SJCRH30 (cell line): ENCODE measurements at places on chromosomes 6 and 20. TPM values are rescaled to one million over a fixed set of nuclear protein-coding genes. Genes with fewer than 3 reads are reported as not detected.

DNA sequence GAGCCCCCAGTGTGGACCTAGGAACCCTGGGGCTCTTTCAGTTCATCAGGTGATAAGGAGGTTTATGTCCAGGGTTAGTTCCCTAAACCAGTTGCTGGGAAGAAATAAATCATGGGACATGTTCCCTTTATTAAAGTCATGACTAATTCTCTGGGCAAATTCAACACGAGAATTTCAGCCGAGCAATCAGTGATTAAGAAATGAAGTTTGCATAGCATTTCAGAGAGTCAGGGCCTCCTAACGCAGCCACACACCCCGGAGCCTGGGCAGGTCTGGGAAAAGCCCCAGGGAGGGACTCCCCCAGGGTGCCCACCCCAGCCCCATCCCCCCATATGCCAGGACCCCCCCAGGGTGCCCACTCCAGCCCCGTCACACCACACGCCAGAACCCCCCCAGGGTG, 20.1 kb downstream of the SLCO4A1 start:
- no peak for DNase-seq

Gene SIRPD
- total RNA-seq = not detected in 2 replicates

Gene LSM14B
- 146 TPM in 2 replicates for total RNA-seq

GRCh38 chr6:159941286-159942113, 27.4 kb upstream of the IGF2R start:
- DNase-seq = no peak

DNA sequence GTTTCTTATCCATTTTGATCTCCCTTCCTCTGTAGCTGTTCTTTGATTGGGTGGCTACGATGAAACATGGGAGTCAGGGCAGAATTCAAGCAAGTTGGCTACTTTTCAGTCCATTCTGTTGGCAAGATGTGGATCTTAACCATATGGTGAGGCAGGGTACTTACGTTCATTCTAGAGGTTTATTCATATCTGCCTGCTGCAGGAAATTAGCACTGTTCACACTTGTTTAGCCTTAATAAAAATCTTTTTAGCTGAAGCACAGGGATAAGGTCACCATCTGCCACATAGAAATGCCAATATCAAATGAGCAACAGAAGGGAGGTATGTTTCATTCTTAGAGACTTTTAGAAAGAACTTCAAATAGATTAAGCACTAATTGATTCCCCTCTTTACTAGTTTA, 83.9 kb downstream of the GRIK2 start:
- no peak for DNase-seq

GRCh38 chr6:143408787-143409162, 41.7 kb downstream of the ADAT2 start:
- DNase-seq = no peak

DNA sequence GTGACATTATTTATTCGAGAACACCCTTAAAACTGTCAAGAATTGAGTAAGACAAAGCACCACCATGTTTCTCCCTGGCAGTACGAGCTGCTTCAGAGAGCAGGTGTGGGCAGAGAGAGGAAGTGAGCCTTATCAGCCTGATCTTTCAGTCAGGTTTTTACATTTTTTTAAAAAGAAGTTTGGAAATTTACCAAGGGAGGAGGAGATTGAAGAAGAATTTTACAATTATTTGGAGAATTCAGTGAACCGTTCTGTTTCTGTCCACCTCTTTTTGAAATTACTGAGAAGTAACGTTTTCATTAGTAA, 75.5 kb downstream of the ZDHHC14 start:
- DNase-seq = no peak

Gene FAM83C
- 0.10 TPM in 1 of 2 replicates, not detected in the other for total RNA-seq

DNA sequence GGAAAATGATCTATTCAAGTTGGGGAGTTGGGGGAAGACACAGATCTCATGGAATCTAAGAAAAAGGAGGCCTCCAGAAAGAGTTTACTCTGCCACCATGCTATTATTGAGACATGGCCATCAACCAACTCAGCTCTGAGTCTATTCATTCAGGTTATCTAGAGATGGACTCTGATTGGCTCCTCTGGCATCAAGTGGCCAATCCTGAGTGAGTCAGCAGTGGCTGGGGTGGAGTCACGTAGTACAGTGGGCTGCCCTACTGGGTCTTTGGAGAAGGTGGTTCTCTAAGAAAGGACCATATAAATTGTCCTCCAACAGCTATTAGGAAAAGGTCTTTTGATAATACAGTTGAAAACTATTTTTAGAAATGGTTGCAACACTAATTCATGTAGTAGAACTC, 42.1 kb downstream of the LYRM2 start:
- peak; percentile 26 for DNase-seq

DNA sequence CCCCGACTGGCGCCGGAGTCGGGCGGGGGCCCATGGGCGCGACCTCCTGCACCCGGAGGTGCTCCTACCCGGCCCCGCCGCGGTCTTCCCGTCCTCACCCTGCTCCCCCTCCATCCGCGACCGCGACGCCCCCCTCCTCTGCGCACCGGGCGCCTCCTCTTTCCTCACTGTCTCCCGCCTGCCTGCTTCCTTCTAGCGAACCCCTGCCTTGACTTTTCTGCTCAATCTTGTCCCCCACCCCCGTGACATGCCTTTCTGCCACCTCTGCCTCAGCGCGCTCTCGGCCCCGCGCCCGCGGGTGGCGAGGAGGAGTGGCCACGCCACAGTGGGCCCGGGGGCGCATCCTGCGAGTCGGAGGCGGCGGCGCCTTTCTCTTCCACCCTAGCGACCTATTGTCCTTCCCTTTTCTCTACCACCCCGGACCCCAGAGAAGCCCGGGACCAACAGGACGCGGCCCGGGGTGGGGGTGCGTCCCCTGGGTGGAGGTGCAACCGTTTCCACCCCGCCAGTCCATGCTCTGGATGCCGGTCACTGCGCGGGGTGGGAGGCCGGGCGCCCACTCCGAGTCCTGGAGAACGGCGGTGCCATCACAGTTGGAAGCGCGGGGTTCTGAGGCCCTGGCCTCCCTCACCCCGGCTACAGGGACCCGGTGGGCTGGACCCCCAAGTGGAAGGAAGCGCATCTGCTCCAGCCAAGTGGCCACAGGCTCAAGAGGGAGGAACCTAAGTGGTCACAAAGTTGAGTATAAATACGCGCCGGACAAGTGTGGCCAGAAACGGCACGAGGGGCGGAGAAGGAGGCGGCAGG, 2.0 kb downstream of the PDE10A start:
- peak; percentile 47 for DNase-seq

Gene HLA-DRB5
- not detected in 2 replicates for total RNA-seq

Gene OR12D3
- not detected in 2 replicates for total RNA-seq

DNA sequence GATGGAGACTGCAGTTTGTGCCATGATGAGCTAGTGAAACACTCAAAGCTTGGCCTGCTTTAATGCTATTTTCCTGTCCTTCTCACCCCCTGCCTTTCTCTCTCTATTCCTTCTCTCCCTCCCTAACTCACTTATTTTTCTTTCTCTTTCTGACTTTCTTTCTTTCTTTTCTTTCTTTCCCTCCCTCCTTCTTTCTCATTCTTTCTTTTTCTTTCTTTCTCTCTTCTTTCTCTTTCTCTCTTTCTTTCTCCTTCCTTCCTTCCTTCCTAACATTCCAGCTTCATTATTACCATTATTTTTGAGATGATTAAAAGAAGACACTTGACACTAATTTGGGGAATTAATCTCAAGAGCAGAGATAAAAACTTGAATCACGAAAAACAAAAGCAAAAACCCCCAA, 39.5 kb upstream of the SLC22A23 start:
- DNase-seq = no peak

Gene FRK
- 1.4 and 2.0 TPM in 2 replicates for total RNA-seq

DNA sequence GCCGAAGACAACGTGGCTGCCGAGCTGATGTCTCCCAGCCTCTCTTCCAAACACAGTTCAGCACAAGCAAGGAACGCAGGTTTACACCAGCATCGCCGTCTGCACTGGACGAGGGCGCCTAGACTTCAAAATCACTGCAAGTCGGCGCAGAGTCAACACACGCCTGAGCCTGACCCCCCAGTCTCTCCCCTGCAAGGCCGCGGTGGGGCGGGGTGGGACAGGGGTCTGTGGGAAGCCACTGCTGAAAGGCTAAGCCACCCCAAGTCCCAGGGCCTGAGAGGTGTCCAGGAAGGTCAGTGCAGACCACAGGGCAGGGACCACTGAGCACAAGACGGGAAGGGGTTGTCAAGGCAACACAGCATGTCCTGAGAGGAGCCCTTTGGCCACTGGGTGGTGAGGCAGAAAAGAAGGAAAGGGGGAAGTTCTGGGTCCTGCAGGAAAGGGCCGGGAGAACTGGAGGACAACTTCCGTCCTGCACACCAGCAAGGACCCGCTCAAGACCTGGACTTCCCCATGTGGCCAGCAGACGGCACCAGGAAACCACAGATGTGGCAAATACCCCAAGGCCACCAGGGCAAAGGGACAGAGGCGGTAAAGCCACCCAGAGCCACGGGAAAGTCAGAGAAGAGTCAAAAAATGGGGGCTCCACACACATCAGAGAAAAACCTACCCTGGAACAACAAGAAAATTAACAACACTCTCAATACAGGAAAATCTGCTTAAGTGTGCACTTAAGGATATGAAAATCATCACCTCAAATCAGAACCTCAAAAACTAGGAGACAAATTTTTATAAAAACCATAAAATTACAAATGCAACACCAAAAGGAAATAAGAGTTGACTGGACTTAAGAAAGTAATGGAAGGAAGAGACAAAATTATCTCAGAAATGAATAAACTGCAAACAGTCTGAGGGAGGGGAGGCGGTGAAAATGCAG, 84.8 kb downstream of the TAF4 start:
- no peak for DNase-seq

- DNase-seq = no peak
Measured at GRCh38 chr20:60903325-60903971, 348.6 kb upstream of the CDH4 start.

DNA sequence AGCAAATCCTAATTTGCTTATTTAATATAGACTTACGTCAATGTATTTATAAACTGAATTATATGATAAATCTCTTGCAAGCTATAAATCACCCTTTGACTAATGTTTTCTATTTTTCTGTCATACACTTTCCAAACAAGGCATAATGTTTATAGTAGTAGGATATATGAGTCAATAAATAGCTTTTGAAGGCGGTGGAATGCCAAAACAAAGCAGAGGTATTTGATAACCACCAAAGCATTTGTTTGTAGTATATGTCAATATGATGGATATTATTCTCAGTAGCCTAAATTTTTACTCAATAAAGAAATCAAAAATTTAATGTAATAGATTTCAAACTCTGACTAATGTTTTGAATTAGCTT, 1354.6 kb downstream of the HACE1 start:
- no peak for DNase-seq

Gene CHMP4B
- total RNA-seq = 45.0 and 51.9 TPM in 2 replicates
